ENCODE measurements at places on chromosomes 2 and 18. TPM values are rescaled to one million over a fixed set of nuclear protein-coding genes. Genes with fewer than 3 reads are reported as not detected.

- no peak for DNase-seq
- H3K36me3 ChIP-seq: no peaks in the 10 kb centered on the region
- H3K27ac ChIP-seq: no peak overlapping the region
- H3K4me3 ChIP-seq: no peak overlapping the region
Measured at GRCh38 chr2:21256006-21256405, 132.2 kb downstream of the TDRD15 start.

TTN gene
- total RNA-seq: 6.9 TPM

- no peak overlapping the region for H3K27ac ChIP-seq
- no peak for DNase-seq
- H3K4me1 ChIP-seq: no peaks in the 10 kb centered on the region
- H3K27me3 ChIP-seq: peaks cover 6% of the 10 kb centered on the region
Measured at GRCh38 chr2:105487142-105488069, 88.6 kb upstream of the FHL2 start.

- peaks cover 26% of the 10 kb centered on the region for H3K4me1 ChIP-seq
- H3K4me3 ChIP-seq: no peak overlapping the region
- H3K36me3 ChIP-seq: peaks cover 13% of the 10 kb centered on the region
- no peak overlapping the region for H3K27ac ChIP-seq
Measured at GRCh38 chr2:86366651-86367498, 29.4 kb upstream of the REEP1 start.

ALK gene
- 0.25 TPM for total RNA-seq

KLHL14 gene
- total RNA-seq: 0.05 TPM

GRCh38 chr2:128306931-128307460 lies 11.7 kb downstream of the HS6ST1 start:
- peaks cover 10% of the 10 kb centered on the region for H3K4me1 ChIP-seq
- H3K36me3 ChIP-seq: no peaks in the 10 kb centered on the region
- DNase-seq: no peak
- no peak overlapping the region for H3K27ac ChIP-seq
- no peaks in the 10 kb centered on the region for H3K27me3 ChIP-seq
- no peak overlapping the region for H3K4me3 ChIP-seq

GRCh38 chr18:63579616-63580015 lies 7.5 kb upstream of the SERPINB13 start:
- no peaks in the 10 kb centered on the region for H3K4me1 ChIP-seq
- peaks cover 7% of the 10 kb centered on the region for H3K27me3 ChIP-seq
- no peak for DNase-seq
- H3K36me3 ChIP-seq: no peaks in the 10 kb centered on the region
- no peak overlapping the region for H3K27ac ChIP-seq

GRCh38 chr18:60693426-60693825 lies 320.9 kb upstream of the MC4R start:
- no peaks in the 10 kb centered on the region for H3K4me1 ChIP-seq
- no peak overlapping the region for H3K4me3 ChIP-seq
- no peaks in the 10 kb centered on the region for H3K27me3 ChIP-seq
- DNase-seq: no peak
- no peaks in the 10 kb centered on the region for H3K36me3 ChIP-seq
- H3K27ac ChIP-seq: no peak overlapping the region

DNA sequence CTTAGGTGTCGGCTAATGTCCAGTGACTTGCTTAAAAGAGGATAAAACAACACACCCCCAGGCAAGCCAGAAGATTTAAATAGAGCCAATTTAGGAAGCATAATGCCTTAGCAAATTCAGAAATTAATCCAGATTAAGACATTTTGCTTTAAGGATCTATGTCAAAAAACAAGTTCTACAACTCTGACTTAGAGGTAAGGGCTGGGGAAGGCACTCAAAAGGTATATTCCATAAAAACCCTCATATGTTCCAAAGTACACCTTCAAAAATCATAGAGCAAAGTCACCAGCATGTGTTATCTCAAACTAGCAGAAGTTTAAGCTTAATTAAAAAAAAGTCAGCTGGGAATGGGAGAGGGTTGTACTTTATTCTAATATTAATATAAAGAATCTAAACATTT lies 206.4 kb downstream of the NOL4 start:
- H3K27ac ChIP-seq: no peak overlapping the region
- H3K4me1 ChIP-seq: no peaks in the 10 kb centered on the region
- no peak overlapping the region for H3K4me3 ChIP-seq

- H3K4me1 ChIP-seq: peaks cover 13% of the 10 kb centered on the region
- no peak overlapping the region for H3K4me3 ChIP-seq
- no peak for DNase-seq
Measured at GRCh38 chr2:176555781-176556180, 286.5 kb downstream of the MTX2 start.

- no peaks in the 10 kb centered on the region for H3K4me1 ChIP-seq
- no peaks in the 10 kb centered on the region for H3K36me3 ChIP-seq
- no peak overlapping the region for H3K4me3 ChIP-seq
- H3K27ac ChIP-seq: no peak overlapping the region
- H3K27me3 ChIP-seq: peaks cover 6% of the 10 kb centered on the region
- DNase-seq: no peak
Measured at GRCh38 chr18:54981076-54981475, 21.8 kb upstream of the CCDC68 start.

CFAP65 gene
- total RNA-seq: not detected

ABCG8 gene
- not detected for total RNA-seq

- H3K4me1 ChIP-seq: peaks cover 40% of the 10 kb centered on the region
- no peak overlapping the region for H3K27ac ChIP-seq
- H3K4me3 ChIP-seq: no peak overlapping the region
Measured at GRCh38 chr2:172969166-172969565, 106.5 kb upstream of the MAP3K20 start.

GRCh38 chr2:36382472-36382871 lies 26.9 kb downstream of the CRIM1 start:
- peaks cover 15% of the 10 kb centered on the region for H3K4me1 ChIP-seq
- DNase-seq: no peak
- H3K36me3 ChIP-seq: no peaks in the 10 kb centered on the region
- no peak overlapping the region for H3K27ac ChIP-seq
- peaks cover 8% of the 10 kb centered on the region for H3K27me3 ChIP-seq

- no peak overlapping the region for H3K27ac ChIP-seq
- peaks cover 20% of the 10 kb centered on the region for H3K4me1 ChIP-seq
- no peak for DNase-seq
Measured at GRCh38 chr2:200795028-200795440, 16.7 kb upstream of the BZW1 start.

DNA sequence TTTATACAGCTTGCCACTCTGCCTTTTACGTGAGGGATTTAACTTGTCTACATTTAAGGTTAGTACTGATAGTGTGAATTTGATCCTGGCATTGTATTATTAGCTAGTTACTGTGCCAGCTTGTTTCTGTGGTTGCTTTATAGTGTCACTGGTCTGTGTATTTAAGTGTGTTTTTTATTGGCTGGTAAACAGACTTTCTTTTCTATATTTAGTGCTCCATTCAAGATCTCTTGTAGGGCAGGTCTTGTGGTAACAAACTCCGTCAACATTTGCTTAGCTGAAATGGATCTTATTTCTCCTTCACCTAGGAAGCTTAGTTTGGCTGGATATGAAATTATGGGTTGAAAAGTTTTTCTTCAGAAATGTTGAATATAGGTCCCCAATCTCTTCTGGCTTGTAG lies 1971.0 kb upstream of the LRRTM1 start:
- no peaks in the 10 kb centered on the region for H3K36me3 ChIP-seq
- no peak for DNase-seq
- H3K4me1 ChIP-seq: no peaks in the 10 kb centered on the region
- no peaks in the 10 kb centered on the region for H3K27me3 ChIP-seq

GRCh38 chr2:179021258-179021657 lies 28.7 kb downstream of the CCDC141 start:
- peaks cover 28% of the 10 kb centered on the region for H3K4me1 ChIP-seq
- no peak for DNase-seq
- H3K27ac ChIP-seq: no peak overlapping the region
- no peaks in the 10 kb centered on the region for H3K27me3 ChIP-seq

GRCh38 chr2:20622731-20623130 lies 28.2 kb downstream of the HS1BP3 start:
- H3K4me1 ChIP-seq: no peaks in the 10 kb centered on the region
- no peaks in the 10 kb centered on the region for H3K27me3 ChIP-seq
- no peak overlapping the region for H3K27ac ChIP-seq
- DNase-seq: no peak

DNA sequence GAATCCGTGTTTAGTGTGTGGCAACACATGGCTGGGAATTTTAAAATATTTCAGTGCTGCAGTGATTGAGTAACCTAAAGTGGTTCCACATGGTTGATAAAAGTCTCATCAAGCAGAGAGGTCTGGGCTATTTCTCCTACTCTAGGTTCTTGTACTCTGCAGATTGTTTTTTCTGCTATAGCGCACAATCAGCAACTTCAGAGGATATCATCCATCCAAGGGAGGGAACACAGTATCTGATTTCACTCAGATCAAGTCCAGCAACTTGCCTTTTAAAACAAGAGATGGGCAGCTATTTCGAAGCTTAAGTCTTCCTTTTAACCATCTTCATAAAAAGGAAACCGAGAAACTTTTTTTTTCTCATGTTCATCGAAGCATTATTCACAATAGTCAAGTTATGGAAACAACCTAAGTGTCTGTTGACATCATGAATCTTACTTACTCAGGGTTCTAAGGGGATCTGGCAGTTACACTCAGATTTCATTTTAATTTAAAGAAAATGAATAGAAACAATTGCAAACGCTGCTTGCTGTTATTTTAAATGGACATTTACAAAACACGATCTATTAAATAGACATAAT lies 172.7 kb upstream of the TRIB2 start:
- DNase-seq: no peak
- no peak overlapping the region for H3K4me3 ChIP-seq
- no peaks in the 10 kb centered on the region for H3K36me3 ChIP-seq
- H3K27me3 ChIP-seq: no peaks in the 10 kb centered on the region

ZBTB7C gene
- not detected for total RNA-seq

GRCh38 chr2:24818721-24819167 lies 25.5 kb downstream of the CENPO start:
- DNase-seq: no peak
- no peaks in the 10 kb centered on the region for H3K27me3 ChIP-seq
- H3K27ac ChIP-seq: peak overlapping the region; percentile 33
- peaks cover 7% of the 10 kb centered on the region for H3K36me3 ChIP-seq

DNA sequence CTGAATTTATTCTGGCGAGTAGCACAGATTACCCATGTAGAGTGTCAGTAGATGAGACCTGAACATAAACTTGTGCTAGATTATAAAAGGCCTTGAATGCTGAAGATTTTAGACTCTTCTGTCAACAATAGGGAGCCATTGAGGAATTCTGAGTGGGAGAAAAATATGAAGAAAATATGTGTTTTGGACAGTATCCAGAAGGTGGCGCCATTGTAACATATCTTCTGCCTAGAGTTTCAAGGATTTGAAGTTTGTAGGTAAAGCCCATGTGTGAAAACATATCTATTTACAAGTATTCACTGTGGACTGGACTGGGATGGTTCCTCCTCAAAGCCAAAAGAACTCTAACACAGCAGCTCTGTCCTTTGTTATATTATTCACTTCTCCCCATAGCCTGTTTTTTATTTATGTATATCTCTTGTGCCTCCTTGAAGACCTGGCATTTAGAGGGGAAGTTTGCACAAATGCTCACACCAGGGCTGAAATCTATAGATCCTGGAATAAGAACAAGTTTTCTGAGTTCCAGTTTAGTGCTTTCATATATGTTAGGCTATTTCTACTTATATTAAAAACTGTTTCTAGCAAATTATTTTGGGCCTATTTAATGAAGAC lies 124.9 kb downstream of the RDH14 start:
- no peak overlapping the region for H3K4me3 ChIP-seq
- H3K36me3 ChIP-seq: no peaks in the 10 kb centered on the region
- DNase-seq: peak; percentile 22
- H3K27ac ChIP-seq: no peak overlapping the region
- peaks cover 10% of the 10 kb centered on the region for H3K27me3 ChIP-seq

SPATA3 gene
- 1.9 TPM for total RNA-seq

- H3K4me1 ChIP-seq: no peaks in the 10 kb centered on the region
- no peak for DNase-seq
- H3K27me3 ChIP-seq: peaks cover 8% of the 10 kb centered on the region
- H3K4me3 ChIP-seq: no peak overlapping the region
Measured at GRCh38 chr2:158718196-158718585, 76.9 kb upstream of the DAPL1 start.

GRCh38 chr2:112712465-112712864 lies 8.4 kb upstream of the NT5DC4 start:
- H3K27me3 ChIP-seq: peaks cover 9% of the 10 kb centered on the region
- H3K4me1 ChIP-seq: peaks cover 37% of the 10 kb centered on the region
- no peak overlapping the region for H3K4me3 ChIP-seq
- H3K36me3 ChIP-seq: no peaks in the 10 kb centered on the region

DNA sequence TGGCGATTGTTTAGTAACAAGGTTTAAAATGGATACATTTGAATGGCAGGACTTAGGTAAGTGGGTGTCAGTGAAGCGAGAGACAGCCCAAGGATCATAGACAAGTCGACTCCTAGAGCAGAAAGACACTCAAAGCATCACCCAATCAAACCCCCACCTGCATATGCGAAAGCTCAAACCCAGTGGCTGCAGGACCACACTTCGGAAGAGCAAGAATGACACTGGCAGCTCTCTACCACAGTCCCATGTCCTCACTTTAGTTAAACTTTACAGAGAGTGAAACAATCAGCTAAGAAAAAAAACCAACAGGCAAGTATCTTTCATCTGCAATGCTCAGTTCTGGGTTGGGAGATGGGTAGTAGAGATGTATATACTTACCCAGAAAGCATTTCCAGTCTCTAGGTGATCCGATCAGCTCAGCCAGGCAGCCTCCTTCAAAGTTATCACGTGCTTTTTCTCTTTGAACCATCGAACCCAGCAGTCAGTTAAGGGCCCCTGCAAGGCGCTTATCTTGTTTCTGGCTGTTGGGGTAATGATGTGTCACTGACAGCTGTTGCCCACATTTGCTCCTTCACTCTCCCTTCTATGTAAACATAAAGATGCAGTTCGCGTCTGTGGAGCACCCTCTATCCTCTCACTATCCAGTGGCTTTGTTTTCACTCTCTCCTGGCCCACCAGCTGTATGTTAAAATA lies 357.5 kb upstream of the ID2 start:
- DNase-seq: no peak
- peak overlapping the region; percentile 29 for H3K4me3 ChIP-seq
- peaks cover 45% of the 10 kb centered on the region for H3K4me1 ChIP-seq
- H3K36me3 ChIP-seq: peaks cover 4% of the 10 kb centered on the region

DNA sequence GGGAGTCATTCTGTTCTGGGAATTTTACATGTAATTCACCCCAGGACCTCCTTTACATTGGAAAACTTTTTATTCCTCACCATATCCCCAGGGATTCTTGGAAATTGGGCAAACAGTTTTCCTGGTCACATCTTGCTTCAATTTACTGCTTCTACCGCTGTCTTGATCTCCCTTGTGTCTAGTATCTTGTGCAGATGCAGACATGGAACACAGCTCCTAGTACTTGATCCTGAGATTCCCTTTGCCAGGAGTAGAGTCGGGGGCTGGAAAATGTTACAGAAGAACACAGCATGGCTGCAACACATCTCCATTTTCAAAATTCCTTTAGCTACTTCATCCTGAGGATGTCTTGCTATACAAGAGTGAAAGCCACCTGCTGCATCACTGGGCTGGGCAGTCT lies 472.8 kb downstream of the PLCL1 start:
- H3K27ac ChIP-seq: no peak overlapping the region
- H3K4me1 ChIP-seq: no peaks in the 10 kb centered on the region
- DNase-seq: no peak
- no peaks in the 10 kb centered on the region for H3K36me3 ChIP-seq

GRCh38 chr2:37629529-37629928 lies 41.9 kb downstream of the CDC42EP3 start:
- H3K27ac ChIP-seq: no peak overlapping the region
- H3K4me1 ChIP-seq: peaks cover 85% of the 10 kb centered on the region
- no peak overlapping the region for H3K4me3 ChIP-seq
- no peaks in the 10 kb centered on the region for H3K27me3 ChIP-seq
- peaks cover 6% of the 10 kb centered on the region for H3K36me3 ChIP-seq
